ENCODE measurements at places on chromosomes 7 and 10.

DNA sequence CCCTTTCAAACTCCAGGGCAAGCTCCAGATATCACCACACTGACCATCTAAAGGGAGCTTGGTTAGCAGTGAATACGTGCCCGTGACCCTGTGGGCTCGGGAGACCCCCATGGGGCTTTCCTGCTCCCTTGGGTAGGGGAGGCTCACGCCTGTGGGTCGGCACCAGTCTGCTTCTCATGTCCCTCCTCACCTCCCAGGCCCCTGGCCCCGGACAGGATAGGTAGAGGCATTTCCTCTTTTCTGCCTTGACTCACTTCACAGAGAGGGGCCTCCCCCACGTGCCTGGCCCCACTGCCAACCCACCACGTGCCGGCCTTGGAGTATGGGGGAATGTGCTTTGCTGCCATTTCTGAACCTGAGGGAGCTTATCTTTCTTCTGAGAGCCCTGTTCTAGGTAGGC, 131.3 kb upstream of the FAM20C start:
- DNase-seq = no peak

- no peak for DNase-seq
Measured at GRCh38 chr7:150325110-150325611, 1.8 kb upstream of the ACTR3C start.

DNA sequence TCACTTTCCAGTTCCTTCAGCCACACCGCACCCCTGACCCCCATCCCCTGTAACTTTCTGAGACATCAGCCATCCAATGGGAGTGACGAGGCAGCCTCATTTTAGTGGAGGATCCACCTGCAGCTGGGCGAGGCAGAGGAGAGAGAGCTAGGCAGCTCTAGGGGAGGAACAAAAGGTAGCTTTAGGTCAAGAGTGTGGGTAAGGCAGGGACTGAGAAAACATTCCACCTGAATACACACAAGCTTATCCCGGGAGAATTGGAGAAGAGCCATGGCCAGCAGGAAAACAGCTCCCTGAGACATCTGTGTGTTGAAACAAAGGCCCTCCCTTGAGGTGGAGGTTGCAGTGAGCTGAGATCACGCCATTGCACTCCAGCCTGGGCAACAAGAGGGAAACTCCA, 6.7 kb upstream of the KLRG2 start:
- DNase-seq = peak; percentile 81

- no peak for DNase-seq
Measured at GRCh38 chr10:127910464-127910770, 3.5 kb downstream of the PTPRE start.

- peak; percentile 33 for DNase-seq
Measured at GRCh38 chr10:4331150-4331549, 494.9 kb upstream of the AKR1E2 start.

- no peak for DNase-seq
Measured at GRCh38 chr10:118760265-118760664, 5.5 kb upstream of the CACUL1 start.

- DNase-seq = peak; percentile 57
Measured at GRCh38 chr7:30062587-30062986, 34.4 kb downstream of the PLEKHA8 start.

GRCh38 chr10:60267802-60268201, 121.9 kb downstream of the ANK3 start:
- no peak for DNase-seq

DNA sequence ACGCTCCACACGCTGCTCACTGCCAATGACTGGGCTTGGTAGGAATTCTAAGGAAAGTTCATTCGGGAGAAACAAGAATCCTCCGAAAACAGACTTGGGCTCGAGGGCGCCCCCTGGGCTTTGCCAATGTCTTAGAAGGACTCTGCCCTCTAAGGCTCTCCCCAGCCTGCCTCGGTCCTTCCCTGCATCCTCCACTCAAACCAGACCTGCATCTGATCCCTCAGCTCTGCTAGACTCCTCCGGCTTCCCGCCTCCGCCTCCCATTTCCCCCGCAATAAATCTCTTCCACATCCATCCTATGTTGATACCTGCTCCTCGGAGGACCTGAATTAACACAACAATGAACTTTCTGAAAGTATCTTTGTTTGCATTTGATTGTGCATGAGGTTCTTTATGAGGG, 177.6 kb downstream of the PLPP4 start:
- peak; percentile 8 for DNase-seq

DNA sequence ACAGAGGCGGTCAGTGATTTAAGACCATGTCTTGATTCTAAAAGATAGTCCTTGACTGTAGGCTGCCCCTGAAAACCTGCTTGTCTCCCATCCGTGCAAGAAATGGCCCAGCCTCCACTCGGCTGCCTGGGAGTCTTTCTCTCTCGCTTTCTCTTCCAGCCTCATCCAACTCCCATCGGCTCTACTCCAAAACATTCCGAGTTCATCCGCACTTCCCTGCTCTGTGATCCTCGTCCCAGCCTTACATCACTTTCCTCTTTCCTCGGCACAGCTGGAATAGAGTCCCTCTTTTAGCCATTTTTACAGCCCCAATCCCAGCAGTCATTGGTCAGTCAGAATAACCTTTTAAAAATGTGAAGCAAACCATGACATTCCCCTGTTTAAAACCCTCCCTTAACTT, 135.1 kb downstream of the TAX1BP1 start:
- DNase-seq = no peak

- DNase-seq = peak; percentile 9
Measured at GRCh38 chr7:136956232-136956631, 87.8 kb downstream of the CHRM2 start.

GRCh38 chr7:1988533-1988930, 244.2 kb downstream of the MAD1L1 start:
- no peak for DNase-seq

DNA sequence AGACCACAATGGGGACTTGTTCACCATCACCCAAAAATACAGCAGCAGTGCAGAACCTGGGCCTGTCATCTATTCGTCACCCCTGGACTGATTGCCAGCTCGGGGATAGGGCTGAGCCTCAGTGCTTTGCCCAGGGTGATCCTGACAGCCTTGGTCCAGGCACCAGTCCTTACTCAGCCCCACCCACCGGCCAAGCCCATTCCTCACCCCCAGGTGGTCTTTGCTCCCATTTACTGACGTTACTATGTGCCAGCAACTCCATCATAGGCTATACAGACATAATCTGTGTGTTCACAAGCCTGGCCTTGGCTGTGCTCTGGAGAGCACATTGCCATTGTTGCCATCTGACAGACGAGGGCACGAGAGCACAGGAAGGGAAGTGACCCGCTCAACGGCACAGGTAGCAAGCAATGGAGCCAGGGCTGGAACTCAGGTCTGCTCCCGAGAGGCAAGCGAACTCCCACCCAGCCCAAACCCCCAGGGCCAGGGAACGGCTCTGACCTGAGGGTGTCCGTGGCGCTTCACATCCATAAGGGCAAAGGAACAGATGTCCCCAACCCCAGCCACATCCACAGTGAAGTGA, 6.8 kb downstream of the ATG9B start:
- DNase-seq = no peak

GRCh38 chr7:140640727-140641523, at the start of gene DENND2A:
Gene DENND2A (minus strand): TSS chr7:140640813. CDS start chr7:140602397, 38,416 bp downstream.
- no peak for DNase-seq

GRCh38 chr10:3330663-3331062, 158.1 kb upstream of the PITRM1 start:
- peak; percentile 80 for DNase-seq

- no peak for DNase-seq
Measured at GRCh38 chr7:82126576-82126975, 317.0 kb downstream of the CACNA2D1 start.

GRCh38 chr10:3807928-3808496, 23.0 kb upstream of the KLF6 start:
- DNase-seq = no peak

GRCh38 chr10:86661161-86662025, 6.9 kb upstream of the LDB3 start:
- DNase-seq = no peak

DNA sequence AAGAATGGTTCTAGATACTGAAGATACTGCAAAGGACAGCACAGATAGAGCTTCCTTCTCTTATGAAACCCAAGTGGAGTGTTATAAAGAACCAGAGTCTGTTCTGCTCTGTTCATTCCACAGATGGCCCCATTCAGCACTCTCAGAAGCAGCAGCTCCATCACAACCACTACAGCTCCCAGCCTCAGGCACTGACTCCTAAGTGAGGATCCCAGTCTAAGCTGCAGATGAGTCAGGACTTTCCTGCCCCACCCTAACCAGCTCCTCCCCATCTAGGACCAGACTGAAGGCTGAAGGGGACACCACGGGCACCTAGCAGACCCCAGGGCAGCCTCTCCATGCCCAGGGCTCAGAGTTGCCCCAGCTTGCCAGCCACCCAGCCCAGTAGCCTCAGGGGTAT, 379.8 kb downstream of the GRID1 start:
- peak; percentile 39 for DNase-seq

- DNase-seq = no peak
Measured at GRCh38 chr10:20185116-20185515, 368.9 kb downstream of the PLXDC2 start.

DNA sequence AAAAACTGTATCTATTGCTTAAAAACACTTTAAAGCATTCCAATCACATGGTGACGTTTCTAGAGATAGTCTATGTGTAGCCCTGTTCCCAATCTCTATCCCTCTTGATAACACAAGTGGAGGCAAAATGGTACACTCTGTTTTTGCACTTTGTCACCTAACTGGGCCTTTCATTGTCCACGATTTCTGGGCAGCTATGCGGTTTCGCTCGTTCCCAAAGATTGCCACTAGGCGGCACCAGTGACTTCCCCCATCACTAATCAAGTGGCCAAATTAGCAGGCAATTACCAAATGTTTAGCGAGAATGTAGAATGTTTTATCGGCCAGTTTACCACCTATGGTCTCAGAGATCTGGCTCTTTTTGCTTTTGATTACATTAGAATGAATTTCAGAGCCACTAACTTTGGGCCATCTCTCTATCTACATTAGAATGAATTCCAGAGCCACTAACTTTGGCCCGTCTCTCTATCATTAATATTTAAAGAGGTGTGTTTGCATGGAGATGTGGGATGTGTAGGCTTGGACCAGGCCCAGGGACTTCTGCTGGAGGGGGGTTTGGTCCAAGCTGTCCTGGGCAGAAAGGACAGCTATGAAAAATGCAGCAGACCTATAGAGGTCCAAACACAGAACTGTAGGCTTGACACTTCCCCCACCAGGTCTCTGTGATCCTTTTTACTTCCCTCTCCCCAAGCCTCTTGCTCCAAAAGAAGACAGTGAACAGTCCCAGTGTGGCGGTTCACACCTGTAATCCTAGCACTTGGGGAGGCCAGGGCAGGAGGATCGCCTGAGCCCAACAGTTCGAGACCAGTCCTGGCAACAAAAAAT, 90.1 kb downstream of the EPC1 start:
- DNase-seq = peak; percentile 77

DNA sequence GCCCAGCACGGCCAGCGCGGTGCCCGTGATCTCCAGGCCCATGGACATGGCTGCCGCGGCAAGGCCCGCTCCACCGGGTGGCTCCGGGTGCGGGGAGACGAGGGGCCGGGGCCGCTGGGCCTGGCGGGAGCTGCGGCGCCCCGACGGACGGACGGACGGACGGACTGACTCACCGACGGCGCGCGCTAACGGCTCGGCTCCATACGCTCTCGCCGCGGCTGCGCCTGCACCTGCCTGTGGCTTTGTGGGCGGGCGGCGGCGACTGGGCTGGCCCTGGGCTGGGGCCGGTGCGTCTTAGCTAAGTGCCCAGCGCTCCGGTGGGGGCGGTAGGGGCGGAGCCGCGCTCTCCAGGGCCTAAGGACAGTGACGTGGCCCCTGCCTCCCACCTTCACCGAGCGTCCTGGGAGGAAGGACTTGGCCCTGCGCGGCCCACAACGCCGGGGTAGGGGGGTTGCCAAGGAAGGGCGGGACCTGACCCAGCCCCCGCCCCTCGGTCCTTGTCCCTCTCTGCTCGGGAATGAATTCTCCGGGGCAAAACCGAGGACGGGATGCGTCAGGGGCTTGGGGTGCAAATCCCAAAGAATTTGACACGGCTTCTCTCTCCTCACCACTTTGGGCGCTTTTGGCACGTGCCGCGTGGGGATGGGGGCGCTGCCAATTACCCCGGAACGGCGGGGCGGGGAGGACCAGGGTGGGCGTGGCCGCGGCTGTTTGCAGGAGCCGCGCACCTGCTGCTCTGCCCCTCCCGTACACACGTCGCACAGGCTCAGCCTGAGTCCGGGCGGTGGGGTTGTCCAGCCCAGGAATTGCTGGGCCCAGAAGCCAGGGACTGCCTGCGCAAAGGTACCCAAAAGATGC, at the start of gene CLDN3:
TSS of gene CLDN3 (minus strand) at position 269 of the 858 bp plus-strand sequence. CDS start at position 48, 221 bp downstream.
- no peak for DNase-seq

DNA sequence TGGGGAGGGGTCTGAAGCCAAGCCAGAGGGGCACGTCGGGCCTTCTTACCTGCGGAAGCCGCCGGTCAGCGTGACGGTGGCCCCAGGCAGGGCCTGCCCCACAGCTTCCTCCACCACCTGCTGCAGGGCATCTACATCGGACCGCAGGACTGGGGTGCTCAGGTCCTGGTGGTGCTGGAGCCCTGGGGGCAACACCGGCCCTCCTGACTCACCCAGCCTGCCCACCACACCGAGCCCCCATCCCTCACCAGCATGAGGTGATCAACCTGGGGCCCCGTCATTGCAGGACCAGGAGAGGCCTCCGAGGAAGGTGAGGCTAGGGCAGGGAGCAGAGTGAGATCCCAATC, 8.0 kb downstream of the POLM start:
- no peak for DNase-seq

DNA sequence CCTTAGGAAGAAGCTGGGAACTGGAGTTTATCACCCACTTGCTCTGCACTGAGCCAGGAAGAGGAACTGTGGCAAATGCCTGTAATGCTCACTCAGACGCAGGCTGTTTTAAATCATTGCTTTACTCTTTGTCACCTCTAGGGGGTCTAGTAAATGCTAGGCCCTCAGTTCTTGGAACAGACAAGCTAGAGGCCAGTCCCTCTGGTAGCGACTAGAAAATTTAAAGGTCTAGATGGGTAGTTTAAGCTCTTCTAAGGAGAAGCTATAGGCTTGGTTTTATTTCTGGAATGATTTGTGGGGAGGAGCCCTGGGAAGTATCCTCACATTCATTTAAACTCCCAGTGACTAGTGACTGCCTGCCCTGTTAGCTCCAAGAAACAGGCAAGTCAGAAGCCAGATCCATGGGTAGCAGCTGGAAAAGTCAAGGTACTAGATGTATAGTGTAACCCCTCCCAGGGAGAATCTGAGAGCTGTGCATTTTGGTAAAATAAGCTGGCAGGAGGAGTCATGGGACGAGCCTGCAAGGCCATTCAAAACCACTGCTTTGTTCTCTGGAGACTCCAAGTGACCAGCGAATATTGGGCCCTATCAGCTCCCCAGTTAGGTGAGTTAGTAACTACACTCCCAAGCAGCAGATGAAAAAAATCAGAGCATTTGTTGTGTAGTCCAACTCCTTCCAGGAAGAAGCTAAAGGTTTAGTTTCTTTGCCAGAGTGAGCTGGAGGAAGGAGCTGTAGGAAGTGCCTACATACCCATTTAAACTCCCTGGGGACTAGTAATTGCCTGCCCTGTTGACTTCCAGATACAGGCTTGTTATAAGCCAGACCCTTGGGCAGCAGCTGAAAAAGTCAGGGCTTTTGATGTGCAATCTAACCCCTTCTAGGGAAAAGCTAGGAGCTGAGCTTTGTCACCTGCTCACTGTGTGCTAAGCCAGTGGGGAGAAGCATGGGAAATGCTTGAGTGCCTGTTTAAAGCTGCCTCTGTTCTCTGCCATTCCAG, 68.9 kb downstream of the DYNC1I1 start:
- DNase-seq = peak; percentile 31

All from MCF 10A (cell line).